Stimulated activated CD4-positive, alpha-beta T cell treated with anti-CD3 and anti-CD28 coated beads, Interleukin-4, amount 100 ng/mL, for 48 hours (primary cell): ENCODE measurements at places on chromosomes 6 and 20.

DNA sequence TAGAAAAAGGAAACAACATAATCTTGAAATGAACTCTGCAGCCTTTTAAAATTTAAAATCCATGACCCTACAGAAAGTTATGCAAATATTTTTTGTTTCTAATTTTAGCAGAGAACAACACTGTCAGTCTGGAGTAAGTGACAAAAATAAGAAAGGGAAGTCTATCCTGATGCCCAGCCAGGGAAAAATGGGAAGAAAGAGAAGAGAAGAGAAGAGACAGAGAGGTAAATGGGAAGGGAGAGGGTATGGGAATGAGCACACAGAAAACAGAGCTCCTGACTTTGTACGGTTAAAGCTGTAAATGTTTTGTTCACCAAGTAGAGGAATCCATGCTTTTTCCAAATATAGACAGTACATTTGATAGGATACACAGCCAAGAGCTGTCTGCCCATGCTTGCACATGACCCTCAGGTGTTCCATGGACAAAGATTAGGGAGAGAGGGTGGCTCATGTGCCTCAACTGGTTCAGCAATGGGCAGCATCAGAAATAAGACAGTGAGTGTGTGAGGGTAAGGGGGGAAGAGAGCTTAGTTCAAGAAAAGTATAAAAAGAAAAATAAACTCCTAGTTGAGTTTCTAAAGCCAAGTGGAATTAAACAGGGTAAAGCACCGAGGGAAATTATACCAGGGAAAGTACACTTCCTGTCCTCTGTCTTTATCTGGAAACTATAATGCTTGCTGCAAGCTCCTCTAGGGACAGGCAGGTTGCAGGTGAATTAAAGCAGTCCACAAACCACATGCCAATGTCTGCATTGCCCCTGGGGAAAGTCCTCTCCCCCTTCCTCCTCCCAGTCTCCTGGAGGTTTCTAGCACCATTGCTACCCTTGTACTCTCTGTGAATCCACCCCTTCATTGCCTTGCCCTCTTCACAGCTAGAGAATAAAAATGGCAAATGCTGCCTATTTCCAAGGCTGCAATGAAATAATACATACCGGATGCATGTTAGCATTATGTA lies 30.0 kb downstream of the MAP3K5 start:
- DNase-seq, result no peak

DNA sequence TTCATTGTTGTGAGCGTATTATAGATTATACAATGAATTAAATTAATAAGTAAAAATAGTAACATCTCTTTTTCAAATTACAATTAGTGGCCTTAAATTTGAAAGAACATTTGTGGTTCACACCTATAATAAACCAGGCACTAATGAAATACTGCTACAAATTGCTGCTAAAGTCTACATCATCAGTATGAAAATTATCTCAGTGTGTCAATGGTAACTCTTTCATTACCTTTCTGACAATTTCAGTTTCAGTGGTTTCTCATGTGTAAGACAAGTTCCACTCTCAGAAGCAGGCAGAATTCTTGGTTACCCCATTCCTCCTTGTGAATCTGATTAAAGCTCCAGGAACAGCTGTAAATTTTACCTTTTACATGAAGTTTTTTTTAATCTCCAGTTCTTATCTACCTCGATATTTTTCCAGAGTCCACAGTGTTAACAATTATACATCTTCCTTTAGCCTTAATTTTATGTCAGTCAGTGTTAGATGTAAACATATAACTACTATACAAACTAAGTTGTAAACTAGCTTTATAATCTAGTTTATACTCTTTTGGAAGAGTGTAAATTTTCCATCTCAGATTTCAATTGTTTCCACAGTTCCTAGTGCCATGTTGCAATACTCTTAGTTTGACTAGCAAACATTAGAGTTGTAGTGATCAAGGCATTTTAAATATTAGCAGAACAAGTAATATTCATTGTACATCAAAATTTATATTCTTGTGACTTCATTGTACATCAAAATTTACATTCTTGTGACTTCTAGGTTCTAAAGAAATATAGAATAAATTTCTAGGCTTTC lies 1038.4 kb downstream of the EPHA7 start:
- DNase-seq, result no peak

- DNase-seq, result no peak
Measured at GRCh38 chr6:15364401-15365037, 118.7 kb downstream of the JARID2 start.

- no peak for DNase-seq
Measured at GRCh38 chr20:2983508-2983907, 59.9 kb upstream of the GNRH2 start.

GRCh38 chr20:38321959-38322598 lies 18.1 kb downstream of the BPI start:
- DNase-seq, result no peak

DNA sequence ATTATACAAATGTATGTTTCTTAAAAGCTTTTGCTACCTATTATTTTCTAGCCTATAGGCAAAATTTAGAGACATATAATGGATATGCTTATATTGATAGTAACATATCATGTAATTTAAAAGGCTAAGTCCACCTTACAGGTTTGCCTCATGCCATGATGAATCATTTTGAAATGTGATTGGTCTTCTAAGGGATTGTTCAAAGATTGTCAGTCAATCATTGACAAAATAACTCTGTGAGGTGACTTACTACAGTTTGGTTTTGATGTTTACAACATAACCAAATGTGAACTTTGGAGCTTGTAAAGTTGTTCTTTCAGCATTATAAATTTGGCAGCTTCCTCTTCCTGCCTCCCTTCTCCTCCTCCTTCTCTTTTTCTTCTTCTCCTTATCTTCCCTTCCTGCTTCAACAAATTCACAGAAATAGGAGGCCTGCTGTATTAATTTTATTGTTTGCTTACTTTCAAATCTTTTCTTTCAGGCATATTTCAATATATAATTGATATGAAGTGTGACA lies 39.7 kb upstream of the ZFP64 start:
- no peak for DNase-seq

- no peak for DNase-seq
Measured at GRCh38 chr6:5308066-5308465, 46.8 kb downstream of the FARS2 start.

DNA sequence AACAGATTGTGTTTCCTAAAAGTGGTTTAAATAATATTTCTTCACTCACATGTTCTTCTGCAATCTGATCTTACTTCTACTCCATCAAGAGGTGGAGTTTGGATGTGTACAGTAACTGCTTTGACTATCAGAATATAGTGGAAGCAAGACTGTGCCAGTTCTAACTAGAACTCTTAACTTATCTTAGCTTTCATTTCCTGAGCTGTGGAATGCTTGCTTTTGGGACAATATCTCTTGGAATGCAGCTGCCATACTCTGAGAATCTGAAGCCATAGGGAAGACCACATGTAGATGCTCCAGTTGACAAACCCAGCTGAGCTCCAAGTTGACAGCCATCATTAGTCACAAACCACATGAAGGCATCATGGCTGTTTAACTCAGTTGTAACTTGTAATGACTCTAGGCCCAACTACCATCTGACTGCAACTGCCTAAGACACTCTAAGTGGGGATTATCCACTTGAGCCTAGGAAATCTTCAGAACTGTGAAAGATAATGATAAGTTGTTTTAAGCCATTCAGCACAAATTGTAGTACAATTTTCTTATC lies 40.8 kb upstream of the MAN1A1 start:
- DNase-seq, result no peak

- DNase-seq, result no peak
Measured at GRCh38 chr6:110043366-110043994, 65.4 kb downstream of the GPR6 start.

GRCh38 chr6:87710090-87710489 lies 8.1 kb upstream of the AKIRIN2 start:
- no peak for DNase-seq

- no peak for DNase-seq
Measured at GRCh38 chr6:160431791-160432404, 83.7 kb downstream of the SLC22A3 start.

DNA sequence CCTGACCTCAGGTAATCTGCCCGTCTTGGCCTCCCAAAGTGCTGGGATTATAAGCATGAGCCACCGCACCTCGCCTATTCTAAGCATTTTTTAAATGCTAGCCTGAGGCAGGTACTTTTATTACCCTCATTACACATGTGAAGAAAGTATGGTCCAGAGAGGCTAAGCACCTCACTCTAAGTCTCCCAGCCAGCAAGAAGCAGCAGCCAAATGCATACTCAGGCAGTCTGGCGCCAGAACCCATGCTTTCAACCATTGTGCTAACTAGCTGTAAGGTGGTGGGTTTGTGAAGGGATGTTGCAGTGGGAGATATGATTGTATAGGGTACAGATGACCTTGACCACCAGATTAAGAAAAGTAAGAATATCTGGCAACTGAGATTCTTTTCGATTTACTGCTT lies 26.1 kb upstream of the RIPOR2 start:
- no peak for DNase-seq

- peak; percentile 43 for DNase-seq
Measured at GRCh38 chr20:53643031-53643832, 49.6 kb upstream of the ZNF217 start.

DNA sequence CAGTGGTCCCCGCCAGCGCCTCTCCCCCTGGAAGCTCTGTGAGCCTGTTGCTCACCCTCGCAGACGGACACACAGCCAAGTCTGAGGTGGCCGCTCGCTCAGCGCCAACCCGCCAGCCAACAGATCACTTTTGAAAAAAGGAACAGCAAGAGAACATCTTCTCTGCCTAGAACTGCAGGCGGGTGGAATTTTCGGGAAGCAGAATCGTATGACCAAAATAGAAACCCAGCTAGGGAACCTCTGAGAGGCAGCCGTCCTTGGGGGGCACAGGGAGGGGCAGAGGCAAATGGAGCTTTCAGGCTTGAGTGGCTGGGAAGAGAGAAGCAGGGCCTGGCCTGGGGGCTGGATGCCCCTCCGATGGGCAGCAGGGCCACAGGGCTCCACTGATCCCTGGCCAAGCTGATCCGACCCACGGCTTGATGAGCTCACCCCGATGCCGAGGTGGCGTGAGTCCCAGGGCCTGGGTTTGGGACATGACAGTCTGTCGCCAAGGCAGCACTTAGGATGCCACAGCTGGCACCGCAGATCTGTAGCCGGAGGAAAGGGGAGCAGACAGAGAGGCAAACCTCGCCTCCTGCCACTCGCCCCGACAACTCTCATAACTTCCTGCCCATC lies 9.8 kb downstream of the NFATC2 start:
- DNase-seq, result no peak

DNA sequence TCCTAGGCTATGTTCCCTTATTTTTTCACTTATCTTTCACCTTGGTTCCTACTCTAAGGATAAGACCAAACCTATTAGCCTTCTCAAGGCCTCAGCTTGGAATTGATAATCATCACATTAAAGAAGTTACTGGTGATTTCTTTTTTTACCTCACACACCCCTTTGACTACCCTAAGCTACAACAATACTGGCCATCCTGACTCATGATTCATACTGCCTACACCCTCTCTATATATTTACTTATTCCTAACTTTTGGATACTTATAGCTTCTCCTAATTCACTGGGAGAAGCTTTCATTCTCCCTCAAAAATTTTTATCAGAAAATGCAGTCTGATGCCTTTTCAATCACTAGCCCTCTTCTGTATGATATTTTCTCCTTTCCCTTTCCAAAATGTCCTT lies 256.1 kb downstream of the TBX18 start:
- no peak for DNase-seq

DNA sequence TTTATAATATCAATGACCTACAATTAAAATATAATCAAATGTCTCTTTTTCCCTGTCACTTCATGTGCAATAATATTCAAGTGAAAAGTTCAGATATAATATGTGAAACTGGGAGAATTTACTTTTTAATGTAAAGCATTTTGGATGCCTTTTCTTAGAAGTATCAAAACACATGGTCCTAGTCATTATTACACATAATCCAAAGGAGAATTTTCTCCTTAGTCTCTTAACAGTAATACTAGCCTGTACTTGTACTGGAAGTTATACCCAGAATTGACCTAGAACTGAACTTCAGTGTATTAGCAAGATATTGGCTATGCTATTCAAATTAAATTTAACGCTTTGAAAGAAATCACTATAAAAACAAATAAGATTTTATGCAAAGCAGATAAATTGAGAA lies 842.6 kb upstream of the MANEA start:
- DNase-seq, result no peak

- DNase-seq, result peak; percentile 19
Measured at GRCh38 chr6:73134588-73134987, 90.7 kb downstream of the KHDC1L start.

- no peak for DNase-seq
Measured at GRCh38 chr6:34236131-34236442, 586 bp upstream of the HMGA1 start.

- no peak for DNase-seq
Measured at GRCh38 chr20:17343656-17344452, 117.0 kb downstream of the PCSK2 start.

GRCh38 chr6:82622461-82622860 lies 258.8 kb downstream of the TPBG start:
- DNase-seq, result no peak

DNA sequence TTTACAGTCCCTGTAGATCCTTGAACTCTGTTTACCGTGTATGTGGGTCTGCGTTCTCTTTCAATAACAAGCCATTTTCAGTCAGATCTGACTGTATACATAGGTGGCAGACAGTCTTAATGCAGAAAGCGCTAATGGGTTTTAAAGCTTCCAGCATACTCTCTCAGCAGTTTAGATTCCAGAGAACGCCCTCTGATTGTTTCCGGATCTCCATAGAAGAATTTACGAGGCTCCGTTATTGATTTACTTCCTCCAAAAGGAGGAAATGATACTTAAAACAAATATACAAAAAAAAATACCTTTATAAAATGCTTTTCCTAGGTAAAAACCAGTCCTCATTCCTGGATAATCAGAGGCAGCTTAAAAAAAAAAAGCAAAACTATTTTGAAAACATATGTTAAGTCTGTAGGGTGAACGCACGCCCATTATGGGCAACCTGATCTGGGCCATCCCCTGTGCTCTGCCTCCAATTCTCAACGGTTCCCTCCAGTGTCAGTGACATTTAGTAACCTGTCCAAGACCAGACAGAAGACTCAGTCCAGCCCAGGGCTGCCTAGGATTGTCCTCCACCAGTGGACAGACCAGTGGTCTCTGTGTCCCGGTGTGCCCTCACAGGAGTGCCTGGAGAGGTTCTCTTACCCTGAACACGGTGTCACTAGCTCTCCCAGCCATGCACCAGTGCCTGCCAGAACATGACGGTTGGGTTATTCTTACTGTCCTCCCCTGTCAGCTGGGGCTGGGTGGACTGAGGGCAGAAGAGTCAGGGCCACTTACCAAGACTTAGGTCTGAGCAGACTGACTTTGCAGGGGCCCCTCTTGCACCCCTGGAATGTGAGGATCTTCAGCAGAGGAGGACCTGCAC lies 217.3 kb downstream of the ARID1B start:
- no peak for DNase-seq

GRCh38 chr6:72873433-72873832 lies 251.6 kb downstream of the KCNQ5 start:
- no peak for DNase-seq

GRCh38 chr6:116239856-116240255 lies 14.0 kb downstream of the TSPYL4 start:
- no peak for DNase-seq

DNA sequence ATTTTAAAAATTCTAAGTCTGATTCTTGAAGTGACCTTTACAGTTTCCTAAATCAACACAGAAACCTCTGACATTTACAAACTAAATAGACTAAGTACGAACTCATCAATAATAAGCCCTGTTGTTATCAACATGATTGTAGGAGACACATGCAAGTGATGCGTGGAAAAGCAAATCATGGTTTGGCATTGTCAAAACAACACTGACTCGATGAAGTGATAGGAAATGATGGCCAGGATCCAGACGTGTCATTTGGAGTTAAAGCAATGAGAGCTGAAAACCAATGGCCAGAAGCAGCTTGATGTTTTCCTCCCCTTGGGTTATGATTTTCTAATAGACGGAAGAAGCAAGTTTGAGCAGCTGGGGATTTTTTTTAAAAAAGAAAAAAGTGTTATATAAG lies 117.4 kb upstream of the FAM184A start:
- no peak for DNase-seq
